ENCODE measurements at places on chromosomes 7 and 10.
A peak's percentile ranks its signal among the peaks of the same experiment; 100 is the strongest.

- DNase-seq, result no peak
Measured at GRCh38 chr7:136140469-136140868, 163.3 kb upstream of the MTPN start.

GRCh38 chr10:133238466-133238804 is 780 bp downstream of the VENTX start:
- no peak for DNase-seq

- DNase-seq, result peak; percentile 50
Measured at GRCh38 chr7:128405471-128406313, 4.1 kb downstream of the IMPDH1 start.

DNA sequence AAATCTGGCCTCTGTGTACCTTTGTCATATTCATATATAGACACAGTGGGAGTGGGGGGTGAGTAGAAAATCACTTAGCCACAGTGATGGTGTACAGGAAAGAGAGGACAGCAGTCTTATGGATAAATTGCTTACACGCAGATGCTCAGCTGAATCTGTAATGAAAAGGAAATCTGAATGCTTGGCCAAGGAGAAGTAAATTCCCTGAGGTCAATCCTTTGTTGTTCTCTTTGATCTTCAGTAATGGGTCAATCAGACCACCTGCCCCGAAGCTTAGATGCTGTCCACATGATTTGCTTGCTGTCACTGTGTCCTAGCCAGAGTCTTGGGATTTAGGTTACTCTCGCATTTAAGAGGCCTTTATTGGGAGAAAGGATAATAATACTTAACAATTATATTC is 18.4 kb upstream of the EPHB6 start:
- DNase-seq, result no peak

DNA sequence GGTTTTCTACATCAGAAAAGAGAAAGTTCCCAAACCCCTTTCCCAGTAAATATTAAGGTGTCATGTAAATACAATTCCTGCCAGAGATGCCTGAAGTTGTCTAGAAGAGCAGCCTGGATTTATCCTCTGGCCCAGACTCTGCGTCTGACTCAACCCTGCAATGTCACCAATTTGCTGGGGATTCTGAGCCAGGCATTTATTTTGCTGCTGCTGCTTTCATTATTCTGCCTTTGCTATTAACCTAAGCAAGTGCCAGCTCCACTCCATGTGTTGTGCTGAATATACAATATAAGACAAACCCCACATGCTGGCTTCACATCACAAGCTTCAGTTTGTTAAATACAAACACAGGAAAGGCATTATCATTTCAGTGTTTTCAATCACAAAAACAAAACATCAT is 59.1 kb downstream of the ELAPOR2 start:
- DNase-seq, result no peak

DNA sequence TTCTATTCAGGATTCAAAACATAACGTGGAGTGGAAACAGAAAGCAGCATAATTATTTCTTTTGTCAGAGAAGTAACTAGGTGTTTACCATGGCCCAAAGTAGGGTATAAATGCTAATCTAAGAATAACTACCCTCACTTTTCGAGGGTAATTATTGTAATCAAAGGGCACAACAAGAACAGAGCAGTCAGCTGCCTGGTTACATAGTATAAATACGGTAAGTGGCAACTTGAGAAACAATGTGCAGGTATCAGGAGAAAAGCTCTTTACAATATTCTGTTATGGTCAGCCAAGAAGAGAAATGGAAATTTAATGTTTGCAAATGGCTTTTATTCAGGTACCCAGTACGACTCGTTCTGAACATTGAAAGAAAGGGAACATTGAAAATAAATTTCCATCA is 242.0 kb upstream of the NPY start:
- no peak for DNase-seq

DNA sequence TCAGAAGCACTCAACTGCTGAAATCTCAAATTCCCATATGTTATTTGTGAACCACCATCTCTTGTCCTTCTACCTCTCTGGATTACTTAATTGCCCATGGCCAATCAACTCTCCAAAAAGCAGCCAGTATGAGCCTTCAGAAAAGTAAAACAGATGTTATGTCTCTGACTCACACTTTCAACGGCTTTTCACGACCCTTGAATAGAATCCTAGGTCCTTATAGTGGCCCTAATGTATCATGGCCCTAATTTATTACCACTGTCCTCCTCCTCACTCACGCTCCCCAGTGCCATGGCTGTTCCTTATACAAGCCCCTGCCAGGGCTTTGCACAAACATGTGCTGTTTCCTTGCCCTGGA is 20.0 kb downstream of the ZNF438 start:
- DNase-seq, result no peak

DNA sequence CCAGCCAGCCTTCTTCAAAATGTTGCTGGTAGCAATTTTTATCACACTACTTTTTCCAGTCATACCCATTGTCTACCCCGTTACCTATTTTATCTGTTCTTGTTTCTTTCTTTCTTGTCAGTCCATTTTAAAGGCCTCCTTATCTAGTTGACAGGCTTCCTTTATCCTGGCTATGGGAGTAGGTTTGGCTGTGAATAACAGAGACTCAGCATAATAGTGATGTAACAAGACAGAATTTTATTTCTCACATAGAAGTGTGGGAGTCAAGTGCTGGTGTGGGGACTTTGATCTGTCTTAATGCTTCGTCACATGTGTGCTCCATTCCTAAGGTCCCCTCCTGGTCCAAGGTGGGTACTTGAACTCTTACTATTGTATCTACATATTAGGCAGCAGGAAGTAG is 283.6 kb downstream of the EXOC4 start:
- no peak for DNase-seq

DNA sequence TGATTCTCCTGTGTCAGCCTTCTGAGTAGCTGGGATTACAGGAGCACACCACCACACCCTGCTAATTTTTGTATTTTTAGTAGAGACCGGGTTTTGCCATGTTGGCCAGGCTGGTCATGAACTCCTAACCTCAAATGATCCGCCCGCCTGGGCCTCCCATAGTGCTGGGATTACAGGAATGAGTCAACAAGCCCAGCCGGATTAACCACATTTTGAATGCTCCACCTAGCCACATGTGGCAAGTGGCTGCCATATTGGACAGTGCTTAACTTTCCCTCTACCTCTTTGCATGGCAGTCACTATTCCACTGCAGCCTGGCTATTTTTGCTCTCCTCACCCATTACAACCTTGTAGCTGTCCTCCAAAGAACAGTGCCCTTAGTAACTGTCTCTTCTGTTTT is 160.1 kb downstream of the GATA3 start:
- DNase-seq, result no peak

DNA sequence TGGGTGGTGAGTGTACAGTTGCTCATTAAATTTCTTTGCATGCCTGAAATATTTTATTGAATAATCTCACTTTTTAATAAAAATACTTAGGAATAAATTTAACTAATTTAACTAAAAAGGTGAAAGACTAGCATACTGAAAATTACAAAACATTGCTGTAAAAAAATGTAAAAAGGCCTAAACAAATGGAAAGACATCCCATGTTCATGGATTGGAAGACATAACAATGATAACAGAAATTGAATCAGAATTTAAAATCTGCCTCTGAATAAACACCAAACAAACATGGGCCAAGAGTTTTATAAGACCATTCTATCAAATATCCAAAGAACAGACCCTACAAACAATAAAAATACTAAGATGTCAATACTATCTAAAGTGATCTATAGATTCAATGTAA is 66.9 kb downstream of the LRRC17 start:
- no peak for DNase-seq

DNA sequence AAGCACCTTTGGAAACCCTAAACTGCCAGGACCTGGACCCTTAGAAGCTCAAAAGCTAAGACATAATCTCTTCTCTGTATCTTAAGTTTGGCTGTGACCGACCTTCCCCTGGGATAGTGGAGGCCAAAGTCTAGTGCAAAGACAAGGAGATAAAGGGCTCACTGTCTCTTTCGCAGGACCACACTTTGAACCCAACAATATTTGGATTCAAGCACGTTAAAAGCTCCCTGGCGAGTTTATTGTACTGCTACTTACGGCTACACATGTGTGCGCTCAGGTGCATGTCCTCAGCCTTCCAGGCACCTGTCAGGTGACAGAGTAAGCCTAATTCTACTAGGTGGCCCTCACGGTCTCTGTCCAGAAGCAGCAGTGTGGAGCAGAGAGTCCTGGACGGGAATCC is 55.9 kb downstream of the PNLIPRP2 start:
- DNase-seq, result no peak

DNA sequence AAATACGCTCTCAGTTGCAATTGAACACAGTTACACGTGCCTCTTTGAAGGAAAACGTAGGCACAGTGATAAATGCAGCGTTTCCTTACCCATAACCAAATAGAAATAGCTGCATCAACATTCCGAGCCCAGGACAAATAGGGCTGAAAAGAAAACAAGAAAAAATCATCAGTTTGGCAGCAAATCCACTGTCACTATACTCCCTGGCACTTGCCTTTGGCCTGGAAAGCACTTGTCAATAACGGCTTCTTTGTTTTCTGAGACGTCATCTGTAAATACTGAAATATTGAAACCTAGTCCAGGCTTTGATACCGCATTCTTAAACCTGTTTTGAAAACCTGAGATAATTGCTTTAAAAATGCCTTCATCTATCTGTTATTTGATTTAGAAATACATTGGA is 167.2 kb upstream of the AKR1E2 start:
- DNase-seq, result no peak

- peak; percentile 63 for DNase-seq
Measured at GRCh38 chr10:110137142-110137545, 70.3 kb upstream of the MXI1 start.

DNA sequence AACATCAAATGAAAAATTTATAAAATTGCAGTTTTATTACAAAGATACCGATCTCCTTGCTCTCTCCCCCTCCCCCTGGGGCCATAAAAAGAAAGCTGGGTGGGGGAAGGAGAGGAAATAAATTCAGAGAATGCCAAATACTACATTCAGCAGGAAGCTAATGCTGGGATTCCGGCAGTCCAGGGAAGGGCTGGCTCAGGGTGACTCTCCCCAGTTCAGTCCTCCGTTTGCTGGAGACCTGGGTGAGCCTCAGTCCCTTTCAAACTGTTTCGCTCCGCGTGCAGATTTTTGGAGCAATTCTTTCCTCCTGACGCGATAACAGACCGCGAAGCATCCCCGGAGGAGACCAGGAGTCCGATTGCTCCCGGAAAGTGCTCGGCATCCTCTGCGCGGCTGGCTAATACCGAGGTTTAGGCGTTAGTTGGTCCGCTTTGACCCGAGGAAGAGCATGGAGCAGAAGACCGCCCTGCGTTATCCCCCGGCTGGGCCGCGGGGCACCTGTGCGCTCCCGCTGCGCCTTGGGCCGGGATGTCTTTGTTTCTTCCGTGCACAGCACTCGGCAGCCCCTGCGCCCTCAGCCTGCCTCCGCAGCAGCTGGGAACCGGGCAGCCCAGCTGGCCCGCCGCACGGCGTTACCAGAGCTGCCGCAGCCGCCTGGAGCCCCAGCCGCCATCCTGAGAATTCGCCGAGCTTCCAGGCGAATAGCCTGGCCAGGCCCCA is 3.9 kb upstream of the HOXA2 start:
- no peak for DNase-seq

GRCh38 chr7:5296015-5296610 is 13.4 kb downstream of the SLC29A4 start:
- no peak for DNase-seq

- peak; percentile 25 for DNase-seq
Measured at GRCh38 chr10:84256510-84257342, 11.9 kb downstream of the RGR start.

DNA sequence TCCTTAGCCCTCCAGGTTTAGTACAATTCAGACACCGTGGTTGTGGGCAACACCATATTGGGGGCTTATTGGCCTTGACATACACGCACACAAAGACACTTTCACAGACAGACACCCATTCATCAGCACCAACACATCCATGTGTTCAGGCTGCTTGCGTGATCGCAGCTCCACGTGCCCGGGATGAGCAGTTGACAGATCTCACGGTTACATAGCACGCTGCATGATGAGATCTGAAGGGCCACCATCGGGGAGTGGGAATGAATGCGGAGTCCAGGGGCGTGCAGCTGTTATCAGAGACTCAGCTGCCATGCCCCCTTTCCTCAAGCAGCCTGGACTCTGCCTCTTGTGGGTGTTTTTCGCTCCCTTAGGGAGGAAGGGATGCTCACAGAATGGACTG is 285.2 kb downstream of the USP6NL start:
- DNase-seq, result no peak

DNA sequence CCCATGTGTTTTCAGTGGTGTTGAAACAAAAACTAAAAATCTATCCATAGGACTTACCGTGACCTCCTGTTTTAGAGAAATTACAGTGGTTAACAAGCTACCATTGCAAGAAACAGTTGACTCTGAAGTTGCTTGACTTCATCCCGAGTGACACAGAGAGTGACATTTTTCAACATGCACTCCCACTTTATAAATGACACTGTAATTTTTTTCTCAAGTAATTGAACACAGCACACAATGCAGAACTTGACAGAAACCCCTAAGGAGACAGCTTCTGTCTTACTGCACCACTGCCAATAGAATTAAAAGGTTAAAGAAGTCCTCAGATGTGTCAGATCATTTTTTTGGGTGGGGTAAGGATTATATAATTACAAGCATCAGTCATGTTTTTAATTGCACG is 246.1 kb downstream of the CELF2 start:
- no peak for DNase-seq

DNA sequence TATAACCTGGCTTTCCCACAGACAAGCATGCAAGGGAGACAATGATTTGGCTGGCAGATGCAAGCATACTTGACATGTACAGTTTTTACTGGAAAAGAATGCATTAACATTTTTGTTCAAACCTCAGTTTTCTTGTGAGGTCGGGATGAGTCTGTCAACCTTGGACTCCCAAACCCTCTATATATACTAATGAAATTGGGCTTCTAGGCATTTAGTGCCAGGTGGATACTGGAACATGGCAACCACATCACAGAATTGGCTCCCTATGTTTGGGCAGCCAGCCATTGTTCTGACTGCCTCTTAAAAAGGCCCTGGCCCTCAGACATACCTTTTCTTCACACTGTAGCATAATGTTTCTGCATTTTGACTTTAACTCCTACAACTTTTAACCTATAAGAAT is 39.1 kb downstream of the CDK6 start:
- peak; percentile 49 for DNase-seq

DNA sequence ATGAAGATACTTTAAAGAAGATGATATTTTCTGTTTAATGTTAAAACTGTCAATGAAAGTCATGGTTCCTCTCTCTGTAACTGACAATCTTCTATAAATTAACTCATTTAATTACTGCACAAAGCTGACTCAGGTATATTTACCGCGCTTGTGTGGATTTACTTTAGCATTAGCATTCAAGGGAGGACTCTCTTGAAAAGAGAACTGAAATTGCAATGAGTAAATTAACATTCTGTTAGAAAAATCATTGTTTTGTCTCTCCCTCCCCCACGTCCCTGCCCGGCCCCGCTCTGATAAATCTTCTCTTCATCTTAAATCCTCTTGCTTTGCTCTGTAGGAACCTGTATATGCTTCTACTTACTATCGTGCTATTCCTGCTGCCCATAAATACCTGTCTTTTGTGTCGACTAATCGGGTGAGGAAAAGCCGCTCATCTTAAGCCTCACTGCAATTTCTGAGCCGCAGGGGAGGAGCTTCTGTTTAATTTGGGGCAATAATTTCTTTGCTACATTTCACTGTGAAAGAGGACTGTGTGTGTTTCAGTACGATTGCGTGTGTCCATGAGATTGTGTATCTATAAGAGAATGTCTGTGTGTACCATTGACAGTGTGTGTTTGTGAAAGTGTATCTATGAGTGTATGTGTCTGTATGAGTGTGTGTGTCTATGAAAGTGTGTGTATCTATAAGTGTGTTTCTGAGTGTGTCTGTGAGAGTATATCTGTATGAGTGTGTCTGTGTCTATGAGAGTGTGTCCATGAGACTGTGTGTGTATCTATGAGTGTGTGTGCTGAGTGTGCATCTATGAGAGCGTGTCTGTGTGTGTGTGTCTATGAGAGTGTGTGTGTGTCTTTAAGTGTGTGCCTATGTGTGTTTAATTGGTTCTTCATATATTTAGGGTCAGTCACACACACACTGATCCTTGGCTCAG is 46.5 kb upstream of the LYZL2 start:
- DNase-seq, result no peak
